ENCODE measurements at places on chromosomes 16 and 17.
A peak's percentile ranks its signal among the peaks of the same experiment; 100 is the strongest.

DNA sequence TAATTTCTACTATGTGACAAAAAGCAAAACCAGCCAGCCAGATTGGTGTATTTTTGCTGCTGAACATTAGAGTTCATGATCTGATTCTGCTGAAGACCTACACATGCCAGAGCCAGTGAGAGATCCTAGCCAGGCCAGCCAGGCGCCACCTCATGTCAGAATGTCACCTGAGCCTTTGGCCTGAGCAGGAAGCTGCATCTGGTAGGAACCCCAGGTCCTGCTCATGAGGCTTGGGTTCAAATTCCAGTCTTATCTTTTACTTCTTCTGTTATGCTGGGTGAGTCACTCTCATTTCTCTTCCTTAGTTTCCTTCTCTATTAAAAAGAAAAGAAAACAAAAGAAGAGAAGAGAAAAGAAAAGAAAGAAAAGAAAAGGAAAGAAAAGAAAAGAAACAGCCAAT is 585.1 kb upstream of the CDH5 start:
- DNase-seq: no peak

DNA sequence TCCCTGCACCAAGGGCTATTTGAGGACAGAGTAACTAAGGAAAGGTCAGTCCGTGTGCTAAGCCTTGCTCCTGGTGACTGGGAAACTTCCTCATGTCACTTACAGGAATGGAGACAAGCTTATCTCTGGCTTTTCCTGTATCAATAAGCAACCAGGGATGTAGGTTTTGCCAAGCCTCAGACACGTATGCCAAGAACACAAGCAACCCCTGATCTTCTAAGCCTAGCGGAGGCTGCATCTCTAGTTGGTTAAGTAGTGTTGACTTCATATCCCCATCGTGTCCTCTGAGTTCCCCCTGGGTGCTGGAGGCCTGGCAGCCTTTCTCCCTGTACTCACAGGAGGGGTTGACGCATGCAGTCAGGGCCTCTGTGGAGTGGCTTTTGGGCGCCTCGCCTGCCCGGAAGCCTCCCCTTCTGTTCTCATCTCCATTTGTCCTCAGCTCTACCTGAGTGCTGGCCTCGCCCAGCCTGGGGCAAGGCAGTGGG is 1.4 kb upstream of the C1QTNF1 start:
- no peak for DNase-seq

DNA sequence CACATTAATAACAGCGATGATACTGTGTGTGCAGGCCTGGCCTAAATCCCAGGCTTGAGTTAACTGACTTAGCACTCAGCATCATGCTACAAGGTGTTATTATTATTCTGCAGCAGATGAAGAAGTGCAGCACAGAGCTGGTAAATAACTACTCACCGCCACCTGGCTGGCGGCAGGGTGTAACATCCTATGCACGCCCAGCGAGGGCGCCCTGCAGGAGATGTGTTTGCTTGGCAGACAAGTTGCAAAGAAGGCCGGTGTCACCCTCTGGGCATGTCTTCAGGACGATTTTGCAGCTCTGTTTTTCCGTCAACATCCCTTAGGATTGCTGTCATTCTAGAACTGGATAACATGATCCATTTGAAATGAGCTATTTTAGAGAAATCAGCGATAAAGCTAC is 30.1 kb downstream of the DNAH9 start:
- no peak for DNase-seq

- DNase-seq: no peak
Measured at GRCh38 chr16:84754956-84755672, 55.3 kb downstream of the USP10 start.

DNA sequence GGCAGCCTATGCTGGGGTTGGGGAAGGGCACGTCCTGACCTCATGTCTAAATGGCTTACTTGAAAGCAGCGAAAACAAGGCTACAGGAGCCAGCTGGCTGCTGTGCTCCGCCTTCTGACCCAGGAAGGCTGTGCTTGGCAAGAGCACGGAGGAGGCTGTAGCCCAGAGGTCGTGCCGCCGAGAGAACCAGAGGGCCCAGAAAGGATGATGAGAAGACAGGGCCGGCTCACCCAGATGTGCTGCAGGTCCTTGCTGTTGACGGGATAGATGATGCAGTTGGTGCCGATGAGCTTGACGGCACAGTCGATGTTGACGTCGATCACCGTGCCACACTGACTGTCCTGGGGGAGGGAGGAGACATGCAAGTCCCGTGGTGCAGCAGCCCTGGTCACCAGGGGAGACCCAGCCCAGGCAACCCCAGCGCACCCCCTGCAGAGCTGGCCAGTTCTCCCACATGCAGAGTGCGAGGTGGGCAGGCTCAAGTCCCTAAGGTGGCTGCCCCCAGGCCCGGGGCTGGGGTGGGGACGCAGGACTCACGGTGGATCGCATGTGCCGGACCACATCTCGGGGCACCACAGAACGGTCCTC is 20.7 kb downstream of the SPHK1 start:
- no peak for DNase-seq

- no peak for DNase-seq
Measured at GRCh38 chr17:50620237-50620636, 14.4 kb upstream of the ABCC3 start.

- no peak for DNase-seq
Measured at GRCh38 chr17:19399750-19400450, 11.1 kb upstream of the RNF112 start.

GRCh38 chr17:73151916-73152632 is 12.7 kb upstream of the SSTR2 start:
- no peak for DNase-seq

- DNase-seq: no peak
Measured at GRCh38 chr17:28317099-28317965, 1.7 kb upstream of the TMEM97 start.

DNA sequence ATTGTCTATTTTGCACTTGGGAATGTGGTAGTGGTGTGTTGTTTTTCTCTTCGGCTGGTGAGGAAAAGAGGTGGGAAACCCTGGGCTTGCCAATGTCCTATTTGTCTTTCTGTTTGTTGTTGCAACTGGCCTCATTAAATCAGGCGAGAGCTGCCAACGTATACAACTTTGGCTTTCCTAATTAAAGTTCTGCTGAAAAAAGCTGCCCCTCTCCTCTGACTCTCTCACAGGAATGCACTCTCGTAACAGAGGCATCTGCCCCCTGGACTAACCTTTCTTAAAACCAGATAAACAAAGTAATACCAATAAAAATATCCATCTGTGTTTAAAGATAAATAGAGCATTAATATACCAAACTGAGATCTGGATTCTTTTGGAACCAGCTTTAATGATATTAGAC is 7.8 kb downstream of the CDRT15 start:
- DNase-seq: no peak

- DNase-seq: peak; percentile 91
Measured at GRCh38 chr16:56102183-56102686, 89.1 kb upstream of the GNAO1 start.

- no peak for DNase-seq
Measured at GRCh38 chr17:34300652-34301370, 15.3 kb downstream of the CCL11 start.
